BJ (cell line): ENCODE measurements at places on chromosomes 3 and 15.

DNA sequence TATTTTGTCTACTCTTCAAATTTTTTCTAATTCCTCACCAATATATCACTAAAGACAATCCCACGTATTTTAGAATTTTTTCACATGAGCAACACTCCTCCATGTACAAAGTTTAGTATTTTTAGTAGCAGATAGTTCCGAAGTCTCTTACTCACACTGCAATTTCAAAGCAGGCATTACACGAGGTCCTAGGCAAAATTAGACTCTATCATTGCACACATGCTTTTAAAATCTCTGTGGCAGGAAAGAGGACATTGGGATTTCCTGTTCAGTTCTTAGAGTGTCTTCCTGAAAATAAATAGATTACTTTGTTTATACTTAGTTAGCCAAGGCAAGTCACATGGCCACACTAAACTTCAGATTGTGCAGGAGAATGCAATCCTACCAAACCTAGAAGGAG lies 847.7 kb downstream of the ROBO2 start:
- peak; percentile 16 for DNase-seq

DNA sequence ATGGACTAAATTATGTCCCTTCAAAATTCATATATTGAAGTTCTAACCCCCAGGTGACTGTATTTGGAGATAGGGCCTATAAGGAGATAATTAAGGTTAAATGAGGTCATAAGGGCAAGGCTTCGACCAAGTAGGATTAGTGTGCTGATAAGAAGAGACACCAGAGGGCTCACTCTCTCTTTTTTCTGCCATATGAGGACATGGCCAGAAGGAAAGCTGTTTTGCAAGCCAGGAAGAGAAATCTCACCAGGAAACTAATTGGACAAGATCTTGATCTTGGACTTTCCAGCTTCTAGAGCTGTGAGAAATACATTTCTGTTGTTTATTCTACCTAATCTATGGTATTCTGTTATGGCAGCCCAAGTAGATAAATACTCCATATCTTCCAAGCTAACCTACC lies 503.6 kb upstream of the NAALADL2 start:
- no peak for DNase-seq

GRCh38 chr3:175728566-175728965 lies 869.4 kb downstream of the NAALADL2 start:
- DNase-seq, result no peak

DNA sequence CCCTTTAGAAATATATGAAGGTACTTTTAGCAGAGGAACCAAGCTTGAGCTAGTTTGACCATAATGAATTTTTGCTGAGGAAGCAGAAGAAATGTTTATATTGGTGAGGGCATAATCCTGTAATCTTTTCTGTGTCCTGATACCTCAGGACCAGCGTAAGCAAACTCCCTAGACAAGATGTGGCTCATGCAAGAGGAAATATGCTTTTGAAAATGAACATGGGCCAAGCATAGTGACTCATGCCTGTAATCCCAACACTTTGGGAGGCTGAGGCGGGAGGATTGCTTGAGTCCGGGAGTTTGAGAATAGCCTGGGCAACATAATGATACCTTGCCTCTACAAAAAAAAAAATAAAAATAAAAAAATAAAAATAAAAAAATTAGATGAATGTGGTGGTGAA lies 78.5 kb downstream of the PPARG start:
- no peak for DNase-seq

- DNase-seq, result no peak
Observed at GRCh38 chr3:42732829-42733459, 30.3 kb upstream of the HHATL start.

DNA sequence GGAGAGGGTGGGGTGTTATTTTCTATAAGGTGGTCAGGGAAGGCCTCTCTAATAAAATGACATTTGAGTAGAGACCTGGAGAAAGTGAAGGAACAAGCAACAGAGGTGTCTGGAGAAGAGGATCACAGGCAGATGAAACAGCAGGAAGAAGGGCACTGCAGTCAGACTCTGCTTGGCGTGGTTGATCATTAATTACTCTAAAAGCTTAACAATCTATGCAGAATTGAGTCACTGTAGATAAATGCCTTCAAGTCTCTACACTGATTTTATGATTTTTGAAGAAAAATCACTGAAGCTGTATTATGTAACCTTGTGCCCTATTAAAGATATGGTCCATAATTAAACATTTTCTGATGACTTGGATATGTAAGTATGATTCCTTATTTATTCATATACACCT lies 114.2 kb downstream of the TNIK start:
- no peak for DNase-seq

- DNase-seq, result no peak
Observed at GRCh38 chr3:123883111-123883510, 1.0 kb downstream of the MYLK start.

DNA sequence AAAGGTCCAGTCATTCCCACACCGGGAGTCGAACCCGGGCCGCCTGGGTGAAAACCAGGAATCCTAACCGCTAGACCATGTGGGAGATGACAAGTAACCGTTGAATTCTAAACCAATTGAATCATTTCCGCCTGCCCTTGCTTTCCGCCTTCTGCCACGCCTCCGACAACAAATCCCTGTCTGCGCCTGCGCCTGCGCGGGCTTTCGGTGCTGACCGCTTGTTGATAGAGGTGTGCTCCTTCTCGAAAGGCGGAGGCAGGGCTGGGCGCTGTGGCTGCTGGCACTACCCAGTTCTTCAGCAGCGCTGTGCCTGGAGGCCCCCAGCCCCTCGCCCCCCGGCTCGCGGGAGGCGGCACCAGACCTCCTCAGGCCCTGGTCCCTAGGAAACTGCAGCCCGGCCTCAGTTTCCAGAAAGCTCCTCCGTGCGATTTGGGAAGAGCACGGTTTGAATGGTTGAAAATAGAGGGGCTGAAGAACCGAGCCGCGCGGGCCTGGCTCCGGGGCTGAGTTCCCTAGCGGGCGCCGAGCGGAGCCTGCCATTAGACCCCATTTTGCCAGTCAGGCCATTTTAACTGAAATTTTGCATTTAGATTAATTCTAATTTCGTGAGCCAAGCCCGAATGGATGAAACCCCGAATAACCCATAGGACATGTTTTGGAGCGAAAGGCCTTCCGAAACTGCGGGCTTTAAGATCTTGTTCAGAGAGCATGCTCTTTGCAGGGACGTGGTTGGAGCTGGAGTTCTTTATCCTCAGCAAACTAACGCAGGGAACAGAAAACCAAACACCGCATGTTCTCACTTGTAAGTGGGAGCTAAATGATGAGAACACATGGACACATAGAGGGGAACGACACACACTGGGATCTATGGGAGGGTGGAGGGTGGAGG lies 219.3 kb upstream of the ATP10A start:
- peak; percentile 81 for DNase-seq

GRCh38 chr3:119628390-119628789 lies 30.7 kb downstream of the PLA1A start:
- DNase-seq, result no peak

DNA sequence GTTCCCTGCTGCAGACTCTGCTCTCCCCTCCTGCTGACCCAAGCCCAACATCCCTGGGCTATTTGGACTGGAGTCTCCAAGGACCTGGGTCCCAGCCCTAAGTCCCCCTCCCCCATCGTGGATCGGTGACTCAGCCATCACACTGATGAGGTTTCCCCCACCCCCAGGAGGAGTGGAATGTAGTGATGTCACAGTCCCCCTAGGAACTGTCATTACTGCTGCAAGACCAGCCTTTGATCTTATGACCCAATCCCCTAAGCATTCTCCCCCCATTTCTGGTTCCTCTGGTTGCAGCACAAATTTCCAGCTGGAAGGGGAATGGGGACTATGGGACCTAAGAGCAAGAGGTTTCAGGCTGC lies 63.4 kb upstream of the CSPG4 start:
- DNase-seq, result no peak

- DNase-seq, result no peak
Observed at GRCh38 chr15:69857686-69858391, 239.9 kb downstream of the TLE3 start.

GRCh38 chr3:151216641-151217607 lies 13.9 kb upstream of the GPR171 start:
- no peak for DNase-seq

- DNase-seq, result no peak
Observed at GRCh38 chr3:69463531-69463930, 77.6 kb upstream of the FRMD4B start.

DNA sequence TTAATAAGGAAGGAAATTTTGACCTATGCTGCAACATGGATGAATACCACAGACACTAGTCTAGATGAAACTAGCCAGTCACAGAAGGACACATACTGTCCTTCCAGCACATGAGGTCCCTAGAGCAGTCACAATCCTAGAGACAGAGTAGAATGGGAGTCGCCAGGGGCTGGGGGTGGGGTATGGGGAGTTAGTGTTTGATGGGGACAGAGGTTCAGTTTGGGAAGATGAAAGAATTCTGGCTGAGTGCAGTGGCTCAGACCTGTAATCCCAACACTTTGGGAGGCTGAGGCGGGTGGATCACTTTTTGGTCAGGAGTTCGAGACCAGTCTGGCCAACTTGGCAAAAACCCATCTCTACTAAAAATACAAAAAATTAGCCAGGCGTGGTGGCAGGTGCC lies 99.2 kb downstream of the TPRA1 start:
- DNase-seq, result no peak

DNA sequence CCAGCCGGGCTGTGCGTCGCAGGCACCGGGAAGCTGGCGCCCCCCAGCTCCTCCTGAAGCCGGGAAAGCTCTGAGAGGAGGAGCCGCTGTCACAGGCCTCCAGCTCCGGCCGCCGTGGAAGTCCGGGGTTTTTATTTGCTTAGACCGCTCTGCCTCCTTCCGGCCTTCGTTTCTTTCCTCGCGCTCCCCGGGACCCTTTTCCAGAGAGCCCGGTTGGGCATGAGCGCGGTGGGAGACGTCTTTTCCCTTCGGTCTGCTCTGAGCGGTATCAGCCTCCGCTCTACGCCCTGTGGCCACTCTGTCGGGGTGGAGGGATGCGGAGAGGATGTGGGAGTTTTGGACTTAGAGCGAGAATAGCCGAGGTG lies 559 bp downstream of the SENP5 start:
- DNase-seq, result no peak

GRCh38 chr3:159724627-159725026 lies 264.0 kb upstream of the IL12A start:
- no peak for DNase-seq

GRCh38 chr3:48466386-48467109 lies 20.0 kb downstream of the ATRIP start:
- no peak for DNase-seq

DNA sequence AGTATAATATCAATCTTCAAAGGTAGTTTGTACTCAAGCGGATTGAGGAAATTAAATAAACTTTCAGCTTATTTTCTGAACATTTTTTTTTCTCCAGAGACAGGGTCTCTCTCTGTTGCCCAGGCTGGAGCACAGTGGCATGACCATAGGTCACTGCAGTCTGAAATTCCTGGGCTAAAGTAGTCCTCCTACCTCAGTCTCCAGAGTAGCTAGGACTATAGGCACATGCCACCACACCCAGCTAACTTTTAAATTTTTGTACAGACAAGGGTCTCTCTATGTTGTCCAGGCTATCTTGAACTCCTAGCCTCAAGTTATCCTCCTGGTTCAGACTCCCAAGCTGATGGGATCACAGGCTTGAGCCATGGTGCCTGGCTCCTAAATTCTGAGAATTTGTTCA lies 97.1 kb downstream of the FAIM start:
- no peak for DNase-seq

DNA sequence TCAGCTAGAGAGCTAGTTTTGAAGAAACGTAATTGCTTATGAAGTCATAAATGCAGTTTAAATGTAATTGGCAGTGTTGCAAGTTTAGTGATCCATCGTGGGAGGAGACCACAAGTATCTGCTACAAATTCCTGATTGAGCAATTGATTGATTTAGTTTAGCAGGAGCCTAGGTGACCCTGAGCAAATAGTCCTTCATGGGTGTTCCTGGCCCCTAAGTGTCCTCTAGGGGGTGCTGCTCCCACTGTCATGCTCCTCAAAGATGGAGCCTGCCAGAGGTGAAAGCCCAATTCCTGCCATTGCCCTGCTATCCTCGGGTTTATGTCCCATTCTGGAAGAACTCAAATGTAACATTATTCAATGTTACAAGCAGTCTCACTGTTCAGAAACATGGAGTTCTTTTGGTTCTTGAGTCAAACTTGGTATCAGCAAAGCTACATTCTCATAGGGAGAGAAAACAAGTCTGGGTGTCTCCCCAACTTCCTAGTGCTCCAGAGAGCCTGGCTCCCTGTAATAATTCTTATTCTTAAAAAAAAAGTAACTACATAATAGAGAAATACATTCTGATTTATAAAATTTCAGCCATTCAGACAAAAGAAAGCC lies 29.8 kb upstream of the SENP5 start:
- DNase-seq, result no peak

GRCh38 chr3:113560831-113561623 lies 28.7 kb downstream of the SIDT1 start:
- DNase-seq, result no peak

- DNase-seq, result no peak
Observed at GRCh38 chr15:55758580-55758986, 15.6 kb upstream of the PRTG start.

DNA sequence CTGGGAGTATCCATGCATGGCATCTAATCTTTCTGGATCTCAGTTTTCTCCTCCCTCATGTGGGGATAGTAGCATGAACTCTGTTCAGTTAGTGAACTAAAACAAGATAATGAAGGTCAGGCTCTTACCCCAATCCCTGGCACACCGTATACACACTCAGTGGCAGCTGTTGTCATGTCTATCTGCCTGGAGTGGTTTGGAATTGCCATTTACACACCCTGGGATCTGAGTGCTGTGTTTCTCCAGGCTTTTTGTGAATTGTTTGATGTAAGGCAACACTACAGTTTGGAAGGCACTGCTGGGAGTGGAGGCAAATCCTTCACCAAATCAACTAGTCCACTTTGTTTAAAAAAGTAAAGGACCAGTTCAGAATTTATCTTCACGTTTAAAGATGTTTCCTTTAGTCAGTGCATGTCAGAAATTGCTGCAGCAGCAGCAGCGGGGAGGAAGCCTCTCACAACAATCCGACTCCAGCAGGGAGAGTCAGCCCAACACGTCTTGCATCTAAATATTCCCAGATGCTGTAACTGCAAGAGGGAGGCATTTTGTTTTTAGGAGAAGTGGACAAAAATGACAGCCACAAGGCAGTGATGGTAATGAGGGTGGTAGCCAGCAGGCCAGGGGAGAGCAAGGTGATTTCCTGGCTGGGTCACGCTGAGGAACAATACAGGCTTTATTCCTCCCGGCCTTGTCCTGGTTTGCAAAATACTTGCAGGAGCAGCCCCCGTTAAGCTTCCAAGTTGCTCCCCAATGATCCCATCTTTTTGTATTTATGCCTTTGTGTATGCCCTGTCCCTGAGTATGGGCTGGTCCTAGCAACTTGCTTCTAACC lies 128.5 kb upstream of the LRIG1 start:
- no peak for DNase-seq

DNA sequence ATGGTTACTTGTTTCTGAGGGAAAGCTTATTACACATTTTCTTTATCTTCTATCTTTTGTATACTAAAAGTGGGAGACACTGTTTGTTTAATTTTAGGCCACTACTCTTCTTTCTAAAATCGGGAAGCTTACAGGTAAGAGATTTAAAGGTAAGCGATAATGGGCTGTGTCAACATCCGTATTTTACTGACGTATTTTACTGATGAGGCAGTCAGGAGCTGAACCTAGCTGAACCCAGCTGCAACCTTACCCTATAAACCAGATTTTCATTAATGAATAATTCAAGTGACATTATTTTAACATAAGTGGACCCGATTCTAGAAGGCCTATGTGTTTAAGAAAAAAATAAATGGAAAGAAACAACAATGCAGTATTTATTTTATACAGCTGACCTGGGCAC lies 13.1 kb downstream of the PSMD6 start:
- DNase-seq, result no peak
